ENCODE measurements at places on chromosomes 1 and 21.

- no peak for DNase-seq
These were observed 56.1 kb upstream of the MRPS6 start for GRCh38 chr21:34017039-34017961.

GRCh38 chr21:38544661-38545060 lies 46.4 kb upstream of the ERG start:
- no peak for DNase-seq

DNA sequence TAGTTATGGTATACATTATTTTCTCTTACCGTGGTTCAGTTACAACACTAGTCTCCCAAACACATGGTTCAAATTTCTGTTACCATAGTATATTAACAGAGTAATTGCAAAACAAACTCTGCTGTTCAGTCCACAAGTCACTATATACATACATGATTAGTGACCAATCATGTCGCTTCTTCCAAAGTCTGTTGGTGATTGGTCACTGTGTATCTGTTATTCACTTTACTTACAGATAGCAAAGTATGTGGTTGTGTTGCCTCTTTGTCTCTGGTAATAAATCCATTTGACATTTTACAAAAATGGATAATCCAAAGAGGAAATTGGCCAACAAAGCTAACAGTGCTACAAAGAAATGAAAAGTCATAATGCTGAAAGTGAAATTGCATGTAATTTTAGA lies 107.2 kb downstream of the RABGAP1L start:
- no peak for DNase-seq

- no peak for DNase-seq
These were observed 144.0 kb upstream of the CD34 start for GRCh38 chr1:208054911-208055379.

- DNase-seq: no peak
These were observed 686 bp upstream of the ZNF281 start for GRCh38 chr1:200410566-200410878.

GRCh38 chr1:190176776-190177175 lies 300.9 kb downstream of the BRINP3 start:
- DNase-seq: no peak
